SIG-M5 (cell line): ENCODE measurements at places on chromosomes 5 and 9.

- no peak for DNase-seq
Observed at GRCh38 chr5:135971701-135972100, 16.9 kb upstream of the LECT2 start.

DNA sequence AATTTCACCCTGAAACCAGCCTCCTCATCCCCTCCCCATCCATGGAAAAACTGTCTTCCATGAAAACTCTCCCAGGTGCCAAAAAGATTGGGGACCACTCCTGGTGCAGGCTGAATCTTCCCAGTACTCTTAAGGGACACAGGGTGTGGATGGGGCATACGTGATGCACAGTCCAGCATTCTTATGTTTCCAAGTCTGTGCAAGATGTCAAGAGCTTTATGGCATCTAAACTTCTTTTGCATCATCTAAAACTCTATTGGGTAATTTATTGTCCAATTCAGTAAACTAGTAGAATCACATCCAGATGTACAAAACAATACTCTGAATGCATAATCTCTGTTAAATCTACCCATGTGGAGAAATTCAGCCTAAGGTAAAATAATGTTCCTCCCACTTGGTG, 9.3 kb upstream of the FGD3 start:
- DNase-seq, result no peak

DNA sequence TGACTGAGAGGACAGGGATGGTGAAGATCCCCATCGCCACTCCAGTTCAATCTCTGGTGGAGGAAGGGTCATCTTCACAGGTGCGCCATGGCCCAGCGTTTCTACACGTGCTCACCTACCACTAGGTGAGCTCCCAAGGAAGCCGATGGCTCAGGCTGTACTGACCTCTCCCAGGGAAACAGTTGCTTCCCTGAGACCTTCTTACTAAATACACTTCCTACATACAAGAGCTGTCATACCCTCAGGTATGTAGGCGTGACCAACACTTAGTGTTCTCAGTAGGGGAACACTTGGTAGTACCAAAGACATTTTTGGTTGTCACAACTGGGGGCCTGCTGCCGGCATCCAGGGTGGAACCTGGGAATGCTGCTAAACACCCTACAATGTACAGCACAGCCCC, 75.2 kb downstream of the TENT4A start:
- DNase-seq, result no peak

- no peak for DNase-seq
Observed at GRCh38 chr5:130555429-130555828, 609.6 kb downstream of the HINT1 start.

DNA sequence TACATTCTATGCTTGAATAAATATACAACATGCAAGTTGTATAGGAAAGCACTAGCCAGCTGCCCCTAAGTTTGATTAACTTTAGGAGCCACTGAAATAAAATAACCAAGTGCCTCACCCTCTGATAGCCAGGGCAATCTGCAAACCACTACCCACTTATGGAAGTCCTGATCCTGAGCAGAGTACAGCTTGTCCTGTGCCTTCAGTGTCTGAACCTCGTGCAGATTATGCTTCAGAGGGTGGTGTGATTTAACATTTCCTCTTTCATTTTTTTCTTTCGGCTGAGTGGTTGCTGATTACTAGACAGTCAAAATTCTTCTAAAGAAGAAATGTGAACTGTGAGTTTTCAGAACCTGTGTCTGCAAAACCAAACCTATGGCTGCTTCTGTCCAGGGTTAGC, 327.7 kb downstream of the PIK3R1 start:
- no peak for DNase-seq

- no peak for DNase-seq
Observed at GRCh38 chr5:122295138-122295537, 16.9 kb upstream of the SNCAIP start.

GRCh38 chr9:21414220-21414940, 5.5 kb downstream of the IFNA8 start:
- DNase-seq, result no peak

DNA sequence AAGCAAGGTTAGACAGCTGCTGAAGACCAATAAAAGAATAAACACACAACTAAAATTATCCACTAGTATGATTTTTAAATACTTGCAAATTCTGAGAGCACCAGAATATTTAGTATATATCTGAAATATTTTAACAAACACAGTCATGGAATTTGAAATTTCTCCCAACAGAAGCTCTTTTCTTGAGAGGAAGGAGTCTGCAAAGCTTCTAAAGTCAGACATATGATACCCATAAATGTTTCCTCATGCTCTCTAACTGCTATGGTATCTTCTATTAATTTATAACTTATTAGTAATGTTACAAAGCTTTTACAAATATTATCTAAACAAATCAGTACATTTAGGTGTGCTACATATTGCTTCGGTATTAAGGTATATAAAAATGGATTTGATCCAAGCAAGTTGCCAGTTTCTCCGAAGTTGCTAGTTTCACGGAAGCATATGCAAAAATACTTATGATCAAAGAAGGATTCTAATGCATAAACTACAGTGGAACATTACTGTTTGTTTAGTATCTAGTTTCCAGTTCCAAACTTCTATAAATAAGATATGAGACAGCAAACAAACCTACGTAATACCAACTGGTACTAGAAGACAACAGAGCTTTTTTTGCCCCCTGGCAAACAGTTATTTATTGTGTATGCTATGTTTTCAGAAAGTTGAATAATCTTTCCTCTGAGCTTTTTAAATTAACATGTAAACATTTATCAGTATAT, 22.0 kb downstream of the FNIP1 start:
- no peak for DNase-seq

DNA sequence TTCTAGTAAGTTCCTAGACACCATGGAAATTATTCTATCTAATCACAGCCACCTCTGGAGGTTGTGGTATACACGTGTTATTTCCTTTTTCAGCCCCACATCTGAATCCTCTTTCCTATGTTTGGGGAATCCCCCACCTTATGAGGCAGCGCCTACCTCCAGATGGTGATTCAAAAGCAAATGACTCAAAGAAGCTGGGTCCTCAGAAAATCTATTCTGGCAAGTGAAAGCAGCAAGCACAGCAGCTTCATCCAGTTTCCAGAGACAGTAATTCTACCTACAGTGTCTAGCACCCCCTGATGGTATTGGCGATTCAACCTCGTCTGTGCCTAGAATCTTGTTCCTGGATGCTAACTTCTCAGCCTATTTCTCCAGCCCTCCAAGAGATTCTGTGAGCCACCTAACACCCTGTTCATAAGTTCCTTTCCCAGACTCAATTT, 43.0 kb downstream of the STRBP start:
- no peak for DNase-seq

DNA sequence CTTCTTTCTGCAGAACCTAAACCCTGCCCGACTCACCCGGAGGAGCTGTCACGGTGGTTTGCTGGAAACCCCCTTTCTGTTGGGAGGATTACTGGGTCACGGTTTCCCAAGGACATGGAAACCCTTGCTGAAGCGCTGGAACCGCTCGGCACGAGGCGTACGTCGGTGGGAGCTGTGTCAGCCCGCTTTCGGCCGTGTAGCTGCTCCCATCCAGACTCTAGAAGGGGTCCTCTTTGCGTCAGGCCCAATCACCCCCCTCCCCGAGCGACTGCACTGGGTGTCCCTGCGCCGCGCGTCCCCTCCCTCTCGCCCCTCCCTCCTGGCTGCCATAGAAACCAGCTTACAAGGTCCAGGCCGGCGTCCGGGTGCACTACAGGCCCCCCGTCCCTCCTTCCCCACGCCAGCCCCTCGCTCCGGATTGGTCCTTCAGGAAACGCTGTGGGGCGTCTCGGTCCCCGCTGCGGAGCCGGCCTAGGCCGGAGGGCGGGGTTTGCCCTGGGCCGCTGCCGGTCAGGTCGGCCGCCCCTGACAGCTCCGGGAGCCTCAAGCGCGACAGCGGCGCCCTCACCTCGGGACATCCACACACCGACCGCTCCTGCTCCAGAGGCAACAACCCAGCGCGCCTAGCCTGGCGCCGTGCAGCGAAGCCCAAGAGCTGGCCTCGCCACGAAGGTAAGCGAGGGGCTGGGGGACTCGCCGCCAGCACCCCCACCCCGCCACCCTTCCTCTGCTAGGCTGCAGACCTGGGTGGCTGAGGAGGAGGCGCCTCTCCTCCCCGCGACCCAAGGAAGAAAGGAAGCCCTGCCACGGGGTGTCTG, at the start of gene NIM1K:
TSS of gene NIM1K (plus strand) at position 486 of the 818 bp plus-strand sequence. CDS start 53,551 bp downstream, outside the sequence.
- DNase-seq, result no peak

DNA sequence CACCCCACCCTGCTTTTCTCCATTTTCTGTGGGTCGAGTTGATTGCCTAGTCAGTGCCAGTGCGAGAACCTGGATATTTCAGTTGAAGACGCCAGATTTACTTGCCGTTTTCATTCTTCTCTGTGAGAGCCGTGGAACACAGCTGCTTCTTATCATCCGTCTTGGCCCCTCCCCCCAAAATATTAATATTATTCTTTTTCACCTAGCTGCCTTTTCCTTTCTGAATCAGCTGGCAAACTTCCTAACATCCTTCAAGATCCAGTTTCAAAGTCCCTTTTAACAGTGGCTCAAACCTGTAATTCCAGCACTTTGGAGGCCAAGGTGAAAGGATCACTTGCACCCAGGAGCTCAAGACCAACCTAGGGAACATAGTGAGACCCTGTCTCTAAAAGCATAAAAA, 117.1 kb upstream of the RASA1 start:
- no peak for DNase-seq

DNA sequence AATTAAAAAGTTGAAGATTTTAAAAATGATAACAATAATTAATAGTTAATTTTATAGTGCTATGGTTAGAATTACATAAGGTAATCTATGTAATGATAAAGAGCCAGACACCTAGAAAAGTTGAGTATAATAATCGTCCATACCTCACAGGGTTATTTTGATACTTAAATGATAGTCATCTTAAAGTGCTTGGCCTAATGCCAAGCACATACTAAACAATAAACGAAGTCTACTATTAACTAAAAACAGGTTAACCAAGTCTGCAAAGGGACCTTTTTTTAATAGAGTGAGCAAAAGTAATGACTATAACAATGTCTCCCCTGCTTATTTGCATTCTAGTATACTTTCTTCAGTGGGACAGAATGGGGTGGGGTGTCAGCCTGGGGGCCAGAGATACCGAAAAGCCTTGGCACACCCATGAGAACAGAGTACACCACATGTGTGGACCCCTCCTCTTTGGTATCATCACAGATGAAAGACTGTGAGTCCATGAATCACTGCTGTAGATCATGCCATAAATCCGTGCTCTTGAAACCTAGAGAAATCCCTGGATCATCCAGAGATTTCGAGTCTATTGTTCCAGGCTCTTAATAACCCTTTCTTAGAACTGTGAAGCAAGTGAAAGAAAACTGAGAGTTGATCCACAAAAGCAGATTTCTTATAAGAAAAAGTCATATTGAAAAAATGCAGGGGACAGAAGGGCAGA, 249.5 kb downstream of the PRELID2 start:
- DNase-seq, result no peak

GRCh38 chr5:41841325-41841724, 28.9 kb downstream of the OXCT1 start:
- no peak for DNase-seq

GRCh38 chr5:130282049-130282448, 377.8 kb downstream of the CHSY3 start:
- DNase-seq, result no peak

DNA sequence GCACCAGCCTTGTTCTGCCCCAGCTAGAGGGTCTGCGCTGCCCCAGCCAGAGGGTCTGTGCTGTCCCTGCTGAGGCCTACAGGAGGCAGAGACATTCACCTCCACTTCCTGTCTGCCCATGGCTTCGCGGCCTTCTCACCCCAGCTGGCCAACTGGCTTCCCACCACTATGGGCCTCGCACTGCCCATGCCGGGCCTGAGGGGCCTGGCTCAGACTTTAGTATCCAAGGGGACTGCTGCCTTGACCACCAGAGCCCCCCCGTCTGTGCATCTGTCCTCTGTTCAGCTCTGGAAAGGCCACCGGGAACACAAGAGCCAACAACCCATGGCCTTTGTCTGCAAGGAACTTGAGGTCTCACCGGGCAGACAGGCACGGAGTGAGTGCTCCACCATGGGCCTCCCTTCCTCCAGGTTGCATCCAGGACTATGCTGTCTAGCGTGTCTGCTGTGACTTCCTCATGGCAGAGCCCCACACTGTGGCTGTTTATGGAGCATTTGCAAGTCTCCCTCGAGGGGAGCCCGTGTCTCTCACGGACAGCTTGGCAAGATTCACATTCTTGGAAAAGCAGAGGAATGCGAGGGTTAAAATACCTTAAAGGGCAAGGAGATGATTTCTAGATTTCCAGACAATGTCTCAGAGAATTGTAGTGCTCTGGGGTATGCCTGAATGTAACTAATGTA, 1.7 kb downstream of the DCANP1 start:
- DNase-seq, result no peak

DNA sequence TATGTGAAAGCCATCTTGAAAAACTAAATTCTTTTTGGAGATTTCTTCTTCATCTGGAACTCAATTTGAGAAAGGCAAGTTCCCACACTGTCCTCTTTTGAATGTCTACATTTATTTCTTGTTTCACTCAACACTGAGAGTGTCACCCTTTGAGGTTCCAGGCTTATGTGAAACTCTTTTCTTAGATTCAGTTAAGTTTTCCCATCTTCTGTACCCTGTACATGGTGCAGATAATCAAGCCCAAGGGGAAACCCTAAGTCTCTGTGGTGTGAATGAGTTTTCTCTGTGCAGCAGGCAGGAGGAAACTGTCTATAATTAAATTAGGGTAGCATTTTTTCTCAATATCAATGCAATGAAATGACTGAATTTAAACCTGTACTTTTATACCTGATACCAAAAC, 72.3 kb upstream of the PRLR start:
- no peak for DNase-seq
